ENCODE measurements at places on chromosomes 13 and 19.

GRCh38 chr13:50941146-50941545, 31.6 kb downstream of the RNASEH2B start:
- no peak for DNase-seq

- DNase-seq = no peak
Observed at GRCh38 chr13:108168929-108169328, 46.4 kb downstream of the LIG4 start.

DNA sequence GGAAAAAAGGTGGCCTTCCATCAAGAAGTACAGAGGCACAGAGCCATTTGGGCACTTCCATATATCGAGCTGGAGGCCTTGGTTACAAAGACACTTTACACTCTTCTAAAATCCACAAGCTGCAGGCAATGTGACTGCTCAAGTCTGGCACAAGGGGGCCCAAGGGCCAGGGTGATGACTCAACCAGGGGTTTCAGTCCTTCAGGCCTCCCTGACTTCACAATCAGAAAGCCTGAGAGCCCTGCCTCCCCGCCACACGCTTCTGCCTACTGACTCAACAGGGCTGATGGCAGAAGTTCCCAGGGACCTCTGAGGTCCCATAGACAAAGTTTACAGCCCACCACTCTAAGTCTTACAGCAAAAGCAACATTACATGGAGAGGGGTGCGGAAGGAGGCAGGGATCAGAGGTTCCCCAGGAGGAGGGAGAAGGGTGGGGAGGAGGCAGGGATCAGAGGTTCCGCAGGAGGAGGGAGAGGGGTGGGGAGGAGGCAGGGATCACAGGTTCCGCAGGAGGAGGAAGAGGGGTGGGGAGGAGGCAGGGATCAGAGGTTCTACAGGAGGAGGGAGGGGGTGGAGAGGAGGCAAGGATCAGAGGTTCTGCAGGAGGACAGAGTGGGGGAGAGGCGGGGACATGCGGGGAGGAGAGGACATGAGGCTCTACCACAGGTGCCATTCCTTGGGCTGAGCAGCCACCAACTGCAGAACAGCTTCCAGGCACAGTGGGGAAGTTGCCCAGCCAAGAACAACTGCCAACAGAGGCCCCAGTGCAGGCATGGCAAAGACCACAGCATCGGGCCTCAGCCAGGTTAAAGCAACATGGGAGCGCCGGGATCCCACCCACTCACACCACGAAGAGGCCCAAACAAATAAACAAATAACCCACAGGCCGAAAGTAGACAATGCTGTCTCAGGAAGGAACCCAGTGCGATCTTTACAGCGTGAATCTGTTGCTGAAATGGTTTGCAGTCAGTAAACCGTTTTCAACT, 52.0 kb downstream of the SLC7A1 start:
- DNase-seq = no peak

- no peak for DNase-seq
Observed at GRCh38 chr13:51370116-51370515, 30.6 kb downstream of the SERPINE3 start.

DNA sequence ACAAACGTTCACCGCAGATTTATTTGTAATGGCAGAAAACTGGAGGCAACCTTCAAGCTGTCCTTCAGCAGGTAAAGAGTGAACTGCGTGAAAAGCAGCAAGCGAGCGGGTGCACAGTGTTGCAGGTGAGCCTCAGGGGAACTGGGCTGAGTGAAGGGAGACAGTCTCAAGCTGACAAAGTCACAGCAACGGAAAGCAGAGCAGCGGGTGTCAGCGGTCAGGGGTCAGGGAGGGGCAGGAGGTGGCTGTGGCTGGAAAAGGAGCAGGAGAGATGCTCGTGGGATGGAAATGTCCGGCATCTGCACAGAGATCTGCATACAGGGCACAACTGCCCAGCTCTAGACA, 8.5 kb upstream of the RASA3 start:
- peak; percentile 66 for DNase-seq

- DNase-seq = no peak
Observed at GRCh38 chr13:80276371-80277289, 64.3 kb downstream of the SPRY2 start.

GRCh38 chr13:110912651-110913051, 2.2 kb downstream of the ANKRD10 start:
- peak; percentile 15 for DNase-seq

DNA sequence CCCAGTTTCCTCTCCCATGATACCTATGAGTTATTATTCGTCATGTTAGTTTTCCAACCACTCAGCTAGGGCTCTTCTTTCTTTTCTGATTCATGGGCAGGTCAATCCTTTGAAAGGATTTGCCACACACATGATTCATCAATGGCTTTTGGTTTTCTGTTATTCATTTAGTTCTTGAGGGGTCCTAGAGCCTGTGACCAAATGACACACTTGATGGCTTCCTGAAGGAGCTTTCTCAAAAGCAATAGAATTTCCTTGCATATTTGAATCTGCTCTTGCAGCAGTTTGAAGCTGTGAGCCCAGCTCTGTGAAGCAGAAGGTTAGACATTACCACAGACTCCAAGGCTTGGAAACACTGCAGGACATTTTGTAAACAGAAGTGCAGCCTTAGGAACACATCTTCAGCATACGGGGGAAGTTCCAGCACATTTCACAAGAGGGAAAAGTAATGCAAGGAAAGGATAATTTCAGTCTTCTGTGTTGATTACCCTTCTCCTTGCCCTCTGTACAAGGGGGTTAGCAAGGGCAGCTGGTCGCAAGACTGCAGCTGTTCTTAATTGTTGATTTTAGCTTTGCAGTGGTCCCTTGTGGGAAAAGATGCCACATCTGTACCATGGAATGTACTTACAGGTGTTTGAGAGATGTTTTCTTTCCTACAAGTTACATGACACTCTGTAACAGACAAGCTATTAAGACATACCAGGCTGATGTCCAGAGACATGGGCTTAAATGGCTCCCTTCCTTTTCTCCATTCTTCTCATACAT, 338.6 kb downstream of the KCNRG start:
- no peak for DNase-seq
